ENCODE measurements at places on chromosomes 5 and 9.
A peak's percentile ranks its signal among the peaks of the same experiment; 100 is the strongest.

- H3K36me3 ChIP-seq: no peaks in the 10 kb centered on the region
- no peaks in the 10 kb centered on the region for H3K4me1 ChIP-seq
- H3K4me3 ChIP-seq: no peak overlapping the region
- no peak overlapping the region for H3K27ac ChIP-seq
- no peak for DNase-seq
Observed at GRCh38 chr9:112111461-112111860, 63.6 kb downstream of the SUSD1 start.

DNA sequence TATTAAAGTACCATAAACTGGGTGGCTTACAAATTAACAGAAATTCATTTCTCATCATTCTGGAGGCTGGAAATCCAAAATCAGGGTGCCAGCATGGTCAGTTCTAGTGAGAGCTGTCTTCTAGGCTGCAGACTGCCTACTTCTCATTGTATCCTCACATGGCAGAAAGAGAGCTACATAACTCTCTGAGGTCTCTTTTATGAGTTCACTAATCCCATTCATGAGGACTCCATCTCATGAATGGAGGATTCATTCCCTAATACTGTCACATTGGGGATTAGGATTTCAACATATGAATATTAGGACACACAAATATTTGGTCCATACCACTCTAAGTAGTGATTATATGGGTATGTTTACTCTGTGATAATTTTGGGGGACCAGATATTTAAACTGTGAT, 84.0 kb downstream of the ERP44 start:
- H3K4me1 ChIP-seq: no peaks in the 10 kb centered on the region
- no peak overlapping the region for H3K4me3 ChIP-seq
- H3K27me3 ChIP-seq: no peaks in the 10 kb centered on the region
- H3K36me3 ChIP-seq: no peaks in the 10 kb centered on the region

DNA sequence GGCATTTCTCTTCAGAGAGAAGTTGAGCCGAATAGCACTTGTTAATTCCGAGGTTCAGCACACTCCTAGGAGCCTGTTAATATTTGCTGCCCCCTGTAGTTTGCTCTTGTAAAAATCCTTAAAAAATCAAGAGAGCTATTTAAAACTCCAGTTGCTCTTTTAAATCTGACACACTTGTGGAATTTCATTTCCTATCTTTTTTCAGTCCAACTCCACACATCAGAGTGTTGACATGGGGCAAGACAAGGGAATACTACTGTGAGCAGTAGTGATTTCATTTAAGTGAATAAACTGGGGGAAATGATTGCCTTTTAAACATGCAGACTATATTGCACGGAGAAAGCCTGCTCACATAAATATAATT, 1096.3 kb upstream of the DMAC1 start:
- H3K4me3 ChIP-seq: no peak overlapping the region
- H3K27ac ChIP-seq: no peak overlapping the region
- DNase-seq: peak; percentile 32
- H3K36me3 ChIP-seq: no peaks in the 10 kb centered on the region
- no peaks in the 10 kb centered on the region for H3K27me3 ChIP-seq

- DNase-seq: no peak
- H3K4me3 ChIP-seq: no peak overlapping the region
- H3K4me1 ChIP-seq: no peaks in the 10 kb centered on the region
Observed at GRCh38 chr5:178367736-178368120, 135.1 kb upstream of the PHYKPL start.

DNA sequence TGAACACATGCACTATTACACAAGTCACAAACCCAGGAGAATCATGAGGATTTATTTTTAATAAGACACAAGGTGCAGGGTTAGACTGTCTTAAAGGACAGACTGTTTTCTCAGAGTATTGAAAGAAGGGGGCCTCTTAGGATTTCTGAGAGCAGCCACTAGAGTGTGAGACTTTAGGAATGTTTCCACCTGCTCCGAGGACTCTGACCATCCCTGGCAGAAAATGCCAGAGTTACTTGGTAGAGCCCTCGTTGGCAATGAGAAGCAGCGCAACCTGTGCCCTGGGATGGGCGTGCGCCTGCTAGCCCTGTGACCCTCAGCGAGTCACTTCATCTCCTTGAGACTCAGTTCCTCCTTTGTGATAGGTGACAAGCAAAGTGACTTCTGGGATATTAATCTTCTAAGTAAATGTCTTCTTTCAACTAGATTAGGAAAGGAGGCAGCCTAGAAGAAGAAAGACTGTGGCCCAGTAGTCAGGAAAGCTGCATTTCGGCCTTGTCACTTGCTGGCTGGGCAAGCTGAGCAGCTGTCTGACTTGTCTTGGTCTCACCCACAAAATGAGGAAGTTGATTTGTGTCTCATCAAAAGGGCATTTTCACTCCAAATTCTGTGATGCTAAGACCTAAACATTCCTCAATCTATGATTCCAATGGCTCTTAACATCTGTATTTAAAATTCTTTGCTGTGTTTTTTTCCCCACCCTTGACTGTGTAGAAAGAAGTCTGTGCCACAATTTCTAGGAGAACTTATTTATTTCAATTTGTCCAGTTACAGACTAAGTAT, 60.5 kb downstream of the PTCD2 start:
- H3K4me1 ChIP-seq: no peaks in the 10 kb centered on the region
- H3K27ac ChIP-seq: no peak overlapping the region
- no peak overlapping the region for H3K4me3 ChIP-seq
- no peak for DNase-seq
- H3K27me3 ChIP-seq: no peaks in the 10 kb centered on the region
- H3K36me3 ChIP-seq: no peaks in the 10 kb centered on the region

DNA sequence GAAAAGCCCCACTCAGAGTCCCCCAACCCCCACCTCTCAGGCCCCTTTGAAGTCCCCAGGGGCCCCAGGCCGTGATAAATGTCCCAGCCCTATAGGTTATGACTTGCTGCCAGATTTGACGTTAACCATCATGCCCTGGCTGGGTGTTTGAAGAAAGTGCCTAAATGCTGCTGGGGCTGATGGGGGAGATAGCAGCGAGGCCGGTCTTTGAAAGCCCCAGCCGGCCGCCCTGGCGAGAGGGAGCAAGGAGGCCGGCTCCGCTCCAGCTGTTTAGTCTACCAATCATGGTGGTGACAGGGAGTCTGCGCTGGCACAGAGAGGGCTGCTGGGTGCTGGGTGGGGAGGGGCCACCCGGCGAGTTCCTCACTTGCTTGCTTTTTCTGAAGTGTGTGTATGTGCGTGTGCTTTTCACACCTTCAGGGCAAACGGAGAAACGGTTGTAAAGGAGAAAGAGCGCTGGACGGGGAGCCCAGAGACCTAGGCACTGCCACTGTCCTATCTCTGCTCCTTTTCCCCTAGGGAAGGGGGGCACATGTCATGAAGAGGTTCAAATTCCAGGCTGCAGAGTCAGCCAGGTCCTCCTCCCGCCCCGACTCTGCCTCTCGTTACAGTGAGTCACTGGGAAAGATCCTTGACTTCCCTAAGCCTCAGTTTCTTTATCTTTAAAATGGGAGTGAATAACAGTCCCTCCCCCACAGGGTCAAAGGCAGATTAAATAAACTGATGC, 126.1 kb upstream of the HAND1 start:
- no peaks in the 10 kb centered on the region for H3K4me1 ChIP-seq
- no peaks in the 10 kb centered on the region for H3K36me3 ChIP-seq
- no peak for DNase-seq
- H3K27ac ChIP-seq: no peak overlapping the region
